ENCODE measurements at places on chromosomes 4 and X.

DNA sequence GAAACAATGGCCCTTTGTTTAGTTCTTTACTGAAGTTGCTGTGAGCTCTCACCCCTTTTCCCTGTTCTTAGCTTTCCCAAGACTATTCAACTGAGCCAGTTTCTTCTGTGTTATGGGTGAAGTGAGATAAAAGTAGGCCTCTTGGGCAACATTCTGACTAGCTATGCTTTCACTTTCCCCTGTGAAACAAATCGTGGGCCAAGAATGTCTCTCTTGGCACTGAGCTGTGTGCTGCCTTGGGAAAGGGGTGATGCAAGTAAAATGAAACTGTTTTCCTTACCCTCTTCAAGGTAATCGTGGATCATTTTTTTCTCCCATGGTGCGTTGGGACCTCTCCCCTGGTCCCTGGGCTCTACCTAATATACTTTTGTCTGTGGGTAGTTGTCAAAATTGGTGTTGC lies 653.9 kb upstream of the MAGEB2 start:
- DNase-seq, result no peak

- DNase-seq, result no peak
Measured at GRCh38 chr4:169958629-169959028, 67.6 kb downstream of the MFAP3L start.

GRCh38 chr4:109014593-109015412 lies 251.9 kb upstream of the ETNPPL start:
- DNase-seq, result no peak

DNA sequence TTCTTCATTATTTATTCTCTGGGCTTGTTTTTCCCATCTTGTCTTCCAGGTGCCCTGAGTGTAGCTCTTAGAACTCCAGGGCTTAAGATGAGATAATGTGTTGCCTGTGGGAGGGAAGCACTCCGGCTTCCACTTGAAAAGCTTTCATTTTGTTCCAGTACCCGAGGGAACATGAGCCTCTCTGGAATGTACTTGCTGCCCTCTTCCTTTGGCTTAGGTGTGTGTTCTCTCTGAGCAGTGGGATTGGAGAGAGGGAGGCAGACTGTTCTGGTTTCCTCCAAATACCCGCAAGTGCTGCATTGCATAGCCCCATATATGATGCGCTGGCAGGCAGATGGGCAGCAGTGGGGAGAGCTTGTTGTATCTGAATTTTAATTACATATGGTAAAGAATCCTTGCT lies 861 bp upstream of the DTHD1 start:
- no peak for DNase-seq

DNA sequence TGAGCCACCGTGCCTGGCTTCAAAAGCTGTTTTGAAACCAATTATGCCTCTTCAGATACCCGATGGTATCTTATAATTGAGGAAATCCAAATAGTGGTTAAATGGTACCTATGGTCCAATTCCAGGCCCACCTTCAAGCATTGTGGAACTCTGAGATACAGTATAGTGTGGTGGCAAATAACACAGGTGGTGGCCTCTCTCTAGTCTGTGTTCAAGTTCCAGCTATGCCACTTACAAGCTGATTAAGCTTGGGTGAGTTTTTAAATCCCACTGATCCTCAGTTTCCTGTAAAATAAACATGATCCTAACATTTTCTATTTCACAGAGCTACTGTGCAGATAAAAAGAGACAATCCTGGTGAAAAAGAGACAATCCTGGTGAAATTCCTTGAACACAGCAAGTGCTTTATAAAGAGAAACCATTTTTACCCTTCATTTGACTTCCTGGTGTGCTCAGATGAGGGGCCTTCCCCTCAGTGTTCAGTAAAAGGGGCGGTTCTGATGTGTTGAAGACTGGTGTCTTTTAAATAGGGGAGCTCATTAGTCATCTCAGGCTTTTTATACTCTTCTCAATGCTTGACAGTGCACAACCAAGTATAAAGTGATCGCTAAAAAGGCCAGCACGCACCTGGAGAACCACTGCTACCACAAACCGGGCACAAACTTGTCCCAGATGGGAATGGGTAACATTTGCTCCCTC lies 30.8 kb upstream of the CD40LG start:
- no peak for DNase-seq

GRCh38 chr4:2341911-2342652 lies 76.4 kb downstream of the ZFYVE28 start:
- no peak for DNase-seq

- DNase-seq, result no peak
Measured at GRCh38 chrX:1529756-1530155, 7.2 kb downstream of the P2RY8 start.

- DNase-seq, result no peak
Measured at GRCh38 chr4:148101790-148102189, 340.4 kb downstream of the NR3C2 start.

DNA sequence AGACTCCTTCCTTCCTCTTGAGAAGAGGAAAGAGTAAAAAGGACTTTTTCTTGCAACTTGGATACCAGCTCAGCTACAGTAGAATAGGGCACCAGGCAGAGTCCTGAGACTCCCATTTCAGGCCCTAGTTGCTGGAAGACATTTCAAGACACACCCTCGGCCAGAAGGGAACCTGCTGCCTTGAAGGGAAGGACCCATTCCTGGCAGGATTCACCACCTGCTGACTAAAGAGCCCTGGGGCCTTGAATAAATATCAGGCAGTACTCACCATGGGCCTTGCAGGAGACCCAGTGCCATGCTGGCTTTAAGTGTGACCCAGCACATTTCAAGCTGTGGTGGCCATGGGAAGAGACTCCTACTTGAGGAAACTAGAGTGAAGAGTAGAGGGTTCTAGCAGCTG lies 317.6 kb downstream of the DKK2 start:
- no peak for DNase-seq

GRCh38 chrX:104135677-104136076 lies 21.1 kb downstream of the SLC25A53 start:
- DNase-seq, result no peak

- DNase-seq, result no peak
Measured at GRCh38 chrX:8760021-8760420, 28.1 kb upstream of the ANOS1 start.

- DNase-seq, result no peak
Measured at GRCh38 chrX:9519546-9520216, 54.8 kb downstream of the TBL1X start.

- no peak for DNase-seq
Measured at GRCh38 chr4:41714364-41715000, 34.0 kb downstream of the PHOX2B start.

DNA sequence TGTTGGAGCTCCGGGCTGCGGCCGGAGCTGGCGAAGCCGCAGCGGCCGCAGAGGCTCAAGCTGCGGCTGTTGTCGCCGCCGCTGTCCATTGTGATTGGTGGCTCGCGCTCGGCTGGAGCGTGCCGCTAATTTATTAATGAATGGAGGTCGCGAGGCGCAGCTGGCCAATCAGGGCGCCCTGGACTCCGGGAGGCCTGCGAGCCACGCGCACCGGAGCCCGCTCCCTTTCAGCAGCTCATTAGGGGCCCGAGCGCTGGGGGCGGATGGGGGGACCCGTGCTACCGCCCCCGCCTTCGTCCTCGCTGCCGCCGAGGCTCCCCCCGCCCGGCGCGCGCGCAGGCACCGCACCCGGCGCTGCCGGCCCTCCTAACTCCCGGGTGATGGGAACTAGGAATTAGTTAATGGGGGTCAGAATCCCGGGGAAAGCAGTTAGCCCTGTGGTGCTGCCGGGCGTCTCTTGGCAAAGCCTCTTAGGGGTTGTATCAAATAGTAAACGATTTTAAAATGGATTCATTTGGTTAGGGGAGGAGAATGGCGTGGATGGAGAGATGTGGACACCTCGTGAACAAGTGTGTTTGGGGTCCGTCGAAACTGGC lies 589 bp upstream of the NEUROG2 start:
- no peak for DNase-seq

- DNase-seq, result no peak
Measured at GRCh38 chrX:101080326-101081124, 1.8 kb downstream of the TMEM35A start.

DNA sequence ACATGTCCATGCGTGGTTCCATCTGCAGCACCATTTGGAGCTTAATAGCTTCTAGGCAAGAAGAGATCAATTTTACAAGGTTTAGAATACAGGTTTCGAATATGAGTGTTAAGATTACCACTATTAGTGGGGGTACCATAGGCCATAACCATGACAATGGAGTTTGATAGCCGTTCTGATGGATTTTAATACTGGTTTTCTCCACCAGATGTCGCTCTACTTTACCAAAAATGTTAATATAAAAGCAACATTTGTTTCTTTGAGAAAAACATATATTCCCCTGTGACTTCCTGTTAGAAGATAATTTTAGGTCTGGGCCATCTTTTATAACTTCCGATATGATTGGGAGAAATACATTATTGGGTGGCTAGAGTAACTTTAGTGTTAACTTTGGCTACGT lies 499.7 kb upstream of the POU3F4 start:
- no peak for DNase-seq

GRCh38 chr4:26217961-26218676 lies 102.7 kb upstream of the RBPJ start:
- no peak for DNase-seq

GRCh38 chrX:153065389-153065788 lies 6.9 kb upstream of the PNMA6A start:
- DNase-seq, result no peak

- DNase-seq, result no peak
Measured at GRCh38 chr4:101086801-101087586, 260.3 kb downstream of the PPP3CA start.

- DNase-seq, result no peak
Measured at GRCh38 chrX:2351999-2352995, 148.5 kb downstream of the DHRSX start.

DNA sequence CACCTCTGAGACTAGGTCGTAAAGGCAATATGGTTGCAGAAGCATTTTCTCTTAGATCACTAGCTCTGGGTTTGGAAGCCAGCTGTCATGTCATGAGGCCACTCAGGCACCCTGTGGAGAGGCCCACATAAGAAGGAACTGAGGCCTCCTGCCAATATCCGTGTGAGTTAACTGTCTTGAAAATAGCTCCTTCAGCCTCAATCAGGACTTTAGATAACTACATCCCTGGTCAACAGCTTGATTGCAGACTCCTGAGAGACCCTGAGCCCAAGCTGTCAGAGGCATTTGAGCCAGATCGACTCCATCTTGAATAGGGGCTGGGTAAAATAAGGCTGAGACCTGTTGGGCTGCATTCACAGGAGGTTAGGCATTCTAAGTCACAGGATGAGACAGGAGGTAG lies 15.1 kb upstream of the REPS2 start:
- DNase-seq, result no peak

GRCh38 chr4:18869166-18869565 lies 847.6 kb upstream of the LCORL start:
- DNase-seq, result no peak

DNA sequence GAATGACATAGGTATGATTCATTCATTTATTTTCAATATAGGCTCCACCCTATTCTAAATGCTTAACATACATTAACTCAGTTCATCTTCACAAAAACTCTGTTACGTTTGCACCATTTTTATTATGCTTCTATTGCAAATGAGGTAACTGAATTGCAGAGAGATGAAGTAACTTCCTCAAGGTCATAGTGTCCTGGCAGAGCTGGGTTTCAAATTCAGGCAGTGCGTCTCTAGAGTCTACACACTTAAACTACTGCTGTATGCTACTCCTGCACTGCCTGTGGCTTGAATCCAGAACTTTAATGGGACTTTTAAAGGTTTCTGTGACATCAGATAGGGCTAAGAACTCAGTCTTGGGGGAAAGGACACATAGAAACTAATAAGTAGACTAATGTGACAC lies 413.4 kb downstream of the UBE2NL start:
- no peak for DNase-seq

DNA sequence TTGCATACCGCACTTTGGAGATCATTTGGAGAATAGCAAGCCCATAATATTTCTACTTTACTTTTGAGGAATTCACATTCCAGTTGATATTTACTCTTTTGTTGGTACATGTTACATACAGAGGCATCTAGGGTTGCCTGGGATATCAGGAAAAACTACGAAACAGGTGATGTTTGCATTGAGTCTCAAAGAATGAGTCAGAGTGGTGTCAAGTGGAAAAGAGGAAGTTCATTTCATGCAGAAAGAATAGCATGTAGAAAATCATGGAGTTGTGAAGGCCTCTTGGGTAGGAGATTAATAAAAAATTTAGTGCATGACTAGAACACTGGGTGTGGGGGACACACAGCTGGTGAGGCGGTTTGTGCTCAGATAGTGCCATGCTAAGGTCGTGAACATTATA lies 33.5 kb upstream of the ELOVL6 start:
- DNase-seq, result no peak

DNA sequence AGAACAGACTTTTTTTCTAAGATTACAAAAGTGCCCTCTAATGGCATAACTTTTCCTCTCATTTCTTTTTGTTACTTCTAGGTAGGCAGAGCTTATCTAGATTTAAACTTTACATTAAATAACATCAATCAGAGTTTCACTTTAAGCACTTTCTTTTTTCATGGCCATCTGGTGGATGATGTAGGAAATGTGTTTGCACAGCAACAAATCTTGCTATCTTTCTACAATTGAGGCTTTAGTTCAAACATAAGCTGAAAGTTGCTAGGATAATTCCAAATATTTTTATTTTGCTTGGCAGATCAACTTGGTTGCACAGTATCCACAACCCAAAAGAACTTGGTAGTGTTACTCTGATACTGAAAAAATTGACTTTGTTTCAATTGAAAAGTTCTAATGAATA lies 22.0 kb downstream of the NDNF start:
- DNase-seq, result no peak

GRCh38 chr4:143606480-143606879 lies 93.0 kb downstream of the SMARCA5 start:
- no peak for DNase-seq

GRCh38 chr4:11548597-11549082 lies 119.9 kb upstream of the HS3ST1 start:
- DNase-seq, result no peak

- DNase-seq, result no peak
Measured at GRCh38 chr4:137660211-137660610, 127.9 kb upstream of the PCDH18 start.

DNA sequence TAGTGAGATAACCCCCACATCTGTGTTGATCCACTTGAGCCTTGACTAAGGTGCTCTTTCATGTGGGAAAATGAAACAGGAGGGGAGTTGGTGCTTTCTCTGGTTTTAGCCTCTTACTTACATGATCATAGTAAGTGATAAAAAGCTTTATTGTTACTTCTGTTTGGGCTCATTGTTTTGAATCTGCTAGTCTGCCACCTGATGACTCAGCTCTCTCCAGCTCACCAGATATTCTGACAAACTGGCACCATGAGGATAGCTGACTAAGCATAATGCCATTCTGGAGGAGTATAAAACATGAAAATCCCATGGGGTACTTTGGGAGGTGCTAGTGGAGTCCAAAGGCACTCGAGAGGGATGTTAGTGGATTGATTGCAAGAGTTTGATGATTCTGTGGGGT lies 824.0 kb downstream of the RAPGEF2 start:
- no peak for DNase-seq

- DNase-seq, result no peak
Measured at GRCh38 chr4:105715692-105716278, 7.2 kb downstream of the GSTCD start.

DNA sequence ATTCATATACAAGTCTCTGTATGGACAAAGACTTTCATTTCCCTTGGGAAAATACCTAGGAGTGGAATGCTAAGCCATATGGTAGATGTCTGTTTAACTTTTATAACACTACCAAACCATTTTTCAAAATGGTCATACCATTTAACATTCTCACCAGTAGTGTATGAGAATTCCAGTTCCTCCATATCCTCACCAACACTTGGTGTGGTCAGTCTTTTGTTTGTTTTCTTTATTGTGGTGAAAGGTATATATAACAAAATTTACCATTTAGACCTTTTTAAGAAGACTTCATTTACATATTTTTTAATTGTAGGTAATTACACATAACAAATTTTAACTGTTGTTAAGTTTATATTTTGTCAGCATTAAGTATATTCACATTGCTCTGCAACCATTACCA lies 12.7 kb upstream of the APLN start:
- no peak for DNase-seq

All from activated CD4-positive, alpha-beta T cell treated with anti-CD3 and anti-CD28 coated beads, Interleukin-2, amount 50 U/mL, for 1 hour (primary cell).